ENCODE measurements at places on chromosomes 5 and 9. TPM values are rescaled to one million over a fixed set of nuclear protein-coding genes. Genes with fewer than 3 reads are reported as not detected.

- DNase-seq: no peak
Observed at GRCh38 chr9:90086101-90086511, 481.3 kb downstream of the GADD45G start.

- DNase-seq: no peak
Observed at GRCh38 chr5:97182571-97183099, 412 bp downstream of the RIOK2 start.

- DNase-seq: no peak
Observed at GRCh38 chr5:57538341-57538955, 55.8 kb upstream of the ACTBL2 start.

- no peak for DNase-seq
Observed at GRCh38 chr5:144084971-144085370, 85.5 kb downstream of the YIPF5 start.

Gene CHSY3
- 7.5 TPM for total RNA-seq

- no peak for DNase-seq
Observed at GRCh38 chr5:178081571-178082243, 31.6 kb upstream of the N4BP3 start.

- DNase-seq: no peak
Observed at GRCh38 chr9:94557376-94557775, 2.5 kb downstream of the PCAT7 start.

DNA sequence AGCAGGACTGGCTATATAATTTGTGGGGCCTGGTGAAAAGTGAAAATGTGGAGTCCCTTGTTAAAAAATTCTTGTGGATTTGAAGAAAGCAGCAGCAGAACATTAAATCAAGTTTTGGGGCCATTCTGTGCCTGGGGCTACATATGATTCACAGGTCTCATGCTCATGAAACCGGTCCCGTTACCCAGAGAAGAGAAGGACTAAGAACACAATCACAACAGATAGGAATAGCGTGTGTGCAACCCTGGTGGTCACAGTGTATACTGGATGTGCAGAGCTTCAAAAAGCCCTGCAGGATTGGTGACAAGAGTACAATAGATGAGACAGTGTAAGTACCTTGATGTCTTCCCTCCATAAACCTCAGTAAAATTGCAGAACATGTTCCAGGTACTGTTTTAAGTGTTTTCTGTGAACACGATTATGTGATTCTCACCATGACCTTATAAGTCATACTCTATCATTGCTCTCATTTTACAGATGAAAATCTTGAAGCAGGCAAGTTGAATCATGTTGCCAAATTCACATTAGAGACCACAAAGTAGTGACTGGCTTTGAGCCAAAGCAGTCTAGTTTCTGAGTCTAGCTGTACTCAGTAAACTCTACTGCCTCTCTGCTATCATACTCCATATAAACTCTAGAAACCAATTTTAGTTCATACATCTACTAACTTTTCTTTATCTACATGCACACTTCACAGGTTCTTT, 636.5 kb downstream of the TAF11L14 start:
- DNase-seq: no peak

GRCh38 chr9:111474385-111474784, 9.8 kb downstream of the ECPAS start:
- DNase-seq: no peak

- peak; percentile 81 for DNase-seq
Observed at GRCh38 chr9:127838375-127839078, 15.9 kb downstream of the ENG start.

DNA sequence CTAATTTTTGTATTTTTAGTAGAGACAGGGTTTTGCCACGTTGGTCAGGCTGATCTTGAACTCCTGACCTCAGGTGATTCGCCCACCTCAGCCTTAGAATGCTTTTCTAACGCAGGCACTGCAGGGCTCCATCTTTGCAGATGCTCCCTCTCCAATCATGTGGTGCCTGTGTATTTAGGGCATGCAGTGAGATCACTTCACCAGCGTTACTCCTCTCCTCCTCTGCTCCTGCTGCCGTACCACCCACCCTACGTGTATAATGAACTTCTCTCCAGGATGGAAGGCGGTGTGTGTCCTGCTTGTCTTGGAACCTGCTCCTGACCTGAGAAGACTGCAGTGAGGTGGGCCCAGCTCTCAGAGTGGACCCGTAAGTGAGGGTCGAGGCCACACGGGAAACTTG, 13.6 kb upstream of the CFAP157 start:
- DNase-seq: no peak

DNA sequence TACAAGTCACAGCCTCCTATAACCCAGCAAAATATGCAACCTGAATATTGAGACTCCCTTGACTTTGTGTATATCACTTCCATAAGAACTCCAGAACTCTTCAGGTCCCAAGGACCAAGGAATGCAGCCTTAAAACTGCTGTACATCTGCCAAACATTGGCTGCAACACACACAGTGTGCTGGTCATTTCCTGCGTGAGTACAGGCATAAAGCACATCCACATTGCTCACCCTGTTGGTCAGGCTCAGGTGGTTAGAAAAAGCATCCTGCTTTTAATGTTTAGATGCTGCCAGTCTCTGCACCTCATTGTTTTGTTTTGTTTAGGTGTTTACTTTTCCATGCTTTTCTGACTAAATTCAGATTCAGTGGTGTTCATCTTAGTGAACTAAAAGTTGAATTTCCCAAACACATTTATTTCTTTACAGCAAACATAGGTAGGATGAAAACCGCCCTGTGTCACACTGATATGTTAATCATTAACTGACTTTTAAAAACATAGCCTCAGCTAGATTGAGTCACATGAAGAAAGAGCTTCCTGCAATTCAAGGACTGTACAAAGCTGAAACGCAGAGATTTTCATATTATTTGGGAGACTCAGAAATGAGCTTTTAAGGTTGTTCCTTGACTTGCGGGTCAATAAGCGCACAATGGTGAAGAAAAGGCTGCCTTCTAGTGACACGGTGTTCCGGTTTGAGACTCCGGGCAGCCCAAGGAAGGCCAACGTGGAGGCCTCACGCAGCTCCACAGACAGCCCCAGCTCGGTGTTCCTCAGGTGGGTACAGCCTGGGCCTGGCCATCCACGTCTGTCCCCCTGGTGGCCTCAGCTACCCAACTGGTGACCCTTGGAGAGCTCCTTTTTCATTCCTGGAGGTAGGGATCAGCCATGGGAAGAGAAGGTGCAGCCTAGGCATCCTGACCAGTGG, 52.2 kb upstream of the GRAMD2B start:
- peak; percentile 41 for DNase-seq

- no peak for DNase-seq
Observed at GRCh38 chr5:30781643-30782042, 411.8 kb upstream of the CDH6 start.

DNA sequence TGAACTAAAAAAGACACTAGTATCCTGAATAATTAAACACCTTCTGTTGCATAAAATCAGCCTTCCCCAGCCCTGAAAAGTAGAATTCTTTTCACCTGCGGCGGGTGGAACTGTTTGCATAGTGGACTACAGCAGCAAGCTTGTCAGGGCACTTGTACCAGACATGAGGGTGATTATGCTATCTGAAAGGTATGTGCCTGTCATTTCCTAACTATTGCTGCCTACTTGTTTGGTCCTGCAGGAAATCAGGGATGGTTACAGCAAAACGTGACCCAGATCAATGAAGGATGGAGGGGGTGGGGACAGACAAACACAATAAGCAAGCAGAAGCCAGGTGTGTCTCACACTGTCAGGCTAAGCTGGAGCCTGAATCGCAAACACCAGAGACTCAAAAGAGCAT, 385.6 kb downstream of the MLLT3 start:
- DNase-seq: peak; percentile 23

DNA sequence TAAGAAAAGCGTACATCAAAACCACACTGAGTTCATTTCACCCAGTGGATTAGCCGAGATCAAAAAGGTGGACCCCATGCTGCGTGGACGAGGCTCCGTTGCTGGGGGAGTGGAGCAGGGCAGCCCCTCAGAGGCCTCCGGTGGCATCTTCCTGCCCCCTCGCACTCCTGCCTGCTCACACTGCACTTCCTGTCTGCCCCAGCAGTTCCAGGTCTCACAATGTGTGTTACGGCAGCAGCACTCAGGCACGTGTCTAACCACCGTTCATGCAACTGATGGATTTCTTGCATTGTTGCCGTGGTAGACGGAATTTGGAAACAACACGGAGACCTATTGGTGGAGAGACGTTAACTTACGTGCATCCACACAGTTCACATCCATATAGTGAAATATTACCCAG, 196.6 kb upstream of the OTULINL start:
- DNase-seq: no peak

- DNase-seq: no peak
Observed at GRCh38 chr5:67021521-67021920, 175.1 kb downstream of the CD180 start.

- no peak for DNase-seq
Observed at GRCh38 chr5:45507178-45507577, 189.0 kb downstream of the HCN1 start.

DNA sequence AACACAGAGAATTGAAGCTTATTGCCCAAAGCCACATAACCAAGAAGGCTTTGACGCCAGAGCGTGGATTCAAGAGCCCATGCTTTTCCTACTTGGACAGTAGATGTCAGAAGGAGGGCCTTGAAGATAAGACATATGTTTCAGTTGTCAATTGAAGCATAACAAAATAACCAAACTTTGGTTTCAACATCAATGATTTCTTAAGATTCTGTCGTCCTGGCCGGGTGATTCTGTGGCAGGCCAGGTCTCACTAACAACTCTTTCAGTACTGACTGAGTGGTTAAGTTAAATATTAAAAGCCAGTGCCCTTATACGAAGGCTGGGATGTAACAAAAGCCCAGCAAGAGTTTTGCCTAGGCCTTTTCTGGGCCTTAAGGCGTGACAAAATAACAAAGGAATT, 94.0 kb downstream of the RCL1 start:
- DNase-seq: no peak

Gene SRD5A1
- total RNA-seq: 7.9 TPM

GRCh38 chr5:73338256-73339050, 110.1 kb downstream of the FOXD1 start:
- no peak for DNase-seq

Gene OXCT1
- total RNA-seq: 10.6 TPM

- no peak for DNase-seq
Observed at GRCh38 chr5:81971111-81971711, 612 bp upstream of the ATG10 start.

Gene RNF183
- total RNA-seq: 0.39 TPM

DNA sequence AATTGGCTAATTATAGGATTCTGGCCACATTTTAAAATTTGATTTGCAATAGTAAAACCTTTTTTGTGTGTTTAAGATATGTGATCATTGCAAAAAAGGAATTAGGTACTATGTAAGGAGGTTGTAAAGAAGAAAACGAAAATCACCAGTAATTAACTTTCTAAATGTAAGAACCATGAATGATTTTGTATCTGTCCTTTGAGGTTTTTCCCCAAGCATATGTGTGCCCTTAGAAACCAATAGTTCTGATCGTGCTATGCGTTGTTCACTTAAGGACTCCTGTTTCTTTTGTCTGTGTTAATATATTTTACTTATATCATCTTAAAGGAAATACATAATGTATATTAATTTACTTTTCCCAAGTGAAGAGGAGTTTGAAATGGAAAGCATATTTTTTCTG, 410.2 kb downstream of the PSAT1 start:
- DNase-seq: no peak
